Globus pallidus (tissue), 1 donor: ENCODE measurements at places on chromosomes 3 and 15.

GRCh38 chr15:76972389-76973361, 22.3 kb upstream of the PSTPIP1 start:
- DNase-seq, result no peak

- no peak for DNase-seq
Observed at GRCh38 chr15:50904211-50904610, 4.3 kb upstream of the AP4E1 start.

DNA sequence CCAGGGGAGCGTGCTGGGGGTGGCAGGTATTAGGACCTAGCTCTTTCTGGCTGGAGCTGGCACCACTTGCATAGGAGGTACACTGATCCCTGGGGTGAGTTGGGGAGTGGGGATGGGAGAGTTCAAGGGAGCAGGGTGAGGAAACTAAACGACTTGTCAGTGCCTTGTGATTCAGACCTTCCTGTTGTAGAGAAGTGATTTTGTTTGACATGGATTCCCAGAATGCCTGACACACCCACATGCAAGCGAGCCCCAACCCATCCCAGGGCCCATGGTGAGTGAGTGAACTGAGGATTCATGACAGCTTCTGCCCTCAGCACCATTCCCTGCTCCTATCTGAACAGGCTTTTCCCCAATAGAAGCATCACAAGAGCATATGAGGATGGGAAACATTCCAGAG, 15.6 kb upstream of the UBE2Q2 start:
- no peak for DNase-seq

- no peak for DNase-seq
Observed at GRCh38 chr15:70050970-70051369, 46.7 kb downstream of the TLE3 start.

DNA sequence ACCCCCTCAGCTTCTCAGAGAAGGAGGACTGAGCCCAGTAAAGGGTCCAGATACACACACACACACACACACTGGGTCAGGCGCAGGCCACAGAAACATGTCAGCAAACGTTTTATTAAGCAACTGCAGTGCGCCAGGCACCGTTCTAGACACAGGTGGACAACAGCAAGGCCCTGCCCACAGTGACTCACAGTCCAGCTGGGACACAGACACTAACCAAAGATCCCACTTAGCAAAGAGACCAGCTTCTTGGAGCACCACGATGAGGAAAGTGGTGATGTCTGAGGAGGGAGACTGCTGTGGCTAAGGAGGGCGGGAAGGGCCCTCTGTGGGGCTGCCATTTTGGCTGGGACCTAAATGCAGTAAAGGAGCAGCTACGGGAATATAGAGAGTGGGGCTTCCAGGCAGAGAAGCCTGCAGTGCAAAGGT, 2.8 kb upstream of the VILL start:
- DNase-seq, result no peak

DNA sequence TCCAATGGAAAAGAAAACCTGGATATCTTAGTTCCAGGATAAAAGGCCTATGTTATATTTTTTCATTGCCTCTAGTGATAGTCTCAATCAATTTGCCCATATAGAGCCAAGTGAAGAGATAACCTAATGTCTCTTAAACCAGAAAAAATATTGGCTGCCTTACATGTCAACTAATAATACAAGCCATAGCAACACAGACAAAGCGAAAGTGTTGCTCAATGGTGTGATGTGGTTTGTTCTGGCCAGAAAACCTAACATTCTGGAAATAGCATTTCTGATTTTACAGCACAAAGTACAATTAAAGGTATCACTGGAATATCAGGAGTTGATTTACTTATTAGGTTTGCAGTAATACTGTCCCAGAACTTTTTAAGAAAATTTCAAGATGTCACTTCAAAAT, 101.5 kb downstream of the ATP8B4 start:
- DNase-seq, result no peak

- DNase-seq, result no peak
Observed at GRCh38 chr3:155252021-155252420, 41.5 kb downstream of the STRIT1 start.

GRCh38 chr3:38969317-38970235, 82.2 kb downstream of the SCN11A start:
- DNase-seq, result no peak

DNA sequence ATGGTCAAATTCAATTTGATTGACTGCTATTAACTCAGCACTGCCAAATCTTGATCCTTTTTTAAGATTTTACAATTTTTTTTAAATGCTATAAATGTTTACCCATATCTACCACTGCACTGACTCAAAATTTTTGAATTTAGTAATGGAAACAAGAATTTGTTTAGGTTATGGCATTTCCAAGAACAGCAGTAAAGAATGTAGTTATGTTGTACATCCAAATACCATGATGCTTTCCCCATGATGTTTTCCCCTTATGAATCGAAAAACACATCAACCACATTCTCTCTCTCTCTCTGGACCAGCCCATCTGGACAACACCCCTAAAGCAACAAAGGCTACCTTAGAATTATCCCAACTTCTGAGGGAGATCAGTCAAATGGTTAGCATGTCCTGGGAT, 14.2 kb downstream of the CHRM5 start:
- DNase-seq, result no peak

DNA sequence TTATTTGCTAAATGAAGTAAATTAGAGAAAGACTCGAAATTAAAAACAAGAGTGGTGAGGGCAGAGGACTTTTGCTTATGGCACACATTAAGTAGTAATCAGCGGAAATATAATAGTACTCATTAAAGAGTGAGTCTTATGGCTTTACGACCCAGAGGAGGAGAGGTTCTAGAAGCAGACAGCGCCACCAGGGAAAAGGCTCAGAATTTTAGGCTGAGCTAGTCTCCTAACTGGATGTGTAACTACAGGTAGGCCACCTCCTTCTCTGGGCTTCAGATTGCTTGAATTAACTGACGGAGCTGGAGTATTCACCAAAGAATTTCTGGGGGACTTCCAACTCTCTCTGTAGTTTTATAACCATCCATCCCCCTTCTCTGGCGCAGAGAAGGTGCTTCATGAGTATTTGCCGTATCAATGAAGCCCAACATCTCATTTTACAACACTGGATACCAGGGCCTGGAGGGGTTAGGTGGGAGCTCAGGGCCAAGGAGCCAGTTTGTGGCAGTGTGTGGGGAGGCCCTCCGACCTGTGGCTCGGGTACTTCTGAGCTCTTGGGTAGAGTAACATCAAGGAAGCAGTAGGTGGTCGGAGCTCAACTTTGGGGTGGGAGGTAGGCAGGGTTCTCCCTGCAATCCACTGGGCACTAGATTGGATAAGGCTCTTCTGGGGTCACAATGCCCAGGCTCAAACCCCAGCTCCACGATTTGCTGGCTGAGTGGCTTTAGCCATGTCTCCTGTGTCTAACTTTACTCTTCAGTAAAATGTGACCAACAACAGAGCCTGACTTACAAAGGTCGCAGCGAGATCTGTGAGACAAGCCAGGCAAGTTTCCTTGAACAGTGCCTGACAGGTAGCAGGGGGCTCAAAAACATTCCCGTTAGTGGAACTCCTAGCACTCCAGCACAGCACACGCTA, 1.1 kb downstream of the CHCHD4 start:
- no peak for DNase-seq

GRCh38 chr15:90425726-90426346, 37.8 kb downstream of the IQGAP1 start:
- DNase-seq, result peak; percentile 66

DNA sequence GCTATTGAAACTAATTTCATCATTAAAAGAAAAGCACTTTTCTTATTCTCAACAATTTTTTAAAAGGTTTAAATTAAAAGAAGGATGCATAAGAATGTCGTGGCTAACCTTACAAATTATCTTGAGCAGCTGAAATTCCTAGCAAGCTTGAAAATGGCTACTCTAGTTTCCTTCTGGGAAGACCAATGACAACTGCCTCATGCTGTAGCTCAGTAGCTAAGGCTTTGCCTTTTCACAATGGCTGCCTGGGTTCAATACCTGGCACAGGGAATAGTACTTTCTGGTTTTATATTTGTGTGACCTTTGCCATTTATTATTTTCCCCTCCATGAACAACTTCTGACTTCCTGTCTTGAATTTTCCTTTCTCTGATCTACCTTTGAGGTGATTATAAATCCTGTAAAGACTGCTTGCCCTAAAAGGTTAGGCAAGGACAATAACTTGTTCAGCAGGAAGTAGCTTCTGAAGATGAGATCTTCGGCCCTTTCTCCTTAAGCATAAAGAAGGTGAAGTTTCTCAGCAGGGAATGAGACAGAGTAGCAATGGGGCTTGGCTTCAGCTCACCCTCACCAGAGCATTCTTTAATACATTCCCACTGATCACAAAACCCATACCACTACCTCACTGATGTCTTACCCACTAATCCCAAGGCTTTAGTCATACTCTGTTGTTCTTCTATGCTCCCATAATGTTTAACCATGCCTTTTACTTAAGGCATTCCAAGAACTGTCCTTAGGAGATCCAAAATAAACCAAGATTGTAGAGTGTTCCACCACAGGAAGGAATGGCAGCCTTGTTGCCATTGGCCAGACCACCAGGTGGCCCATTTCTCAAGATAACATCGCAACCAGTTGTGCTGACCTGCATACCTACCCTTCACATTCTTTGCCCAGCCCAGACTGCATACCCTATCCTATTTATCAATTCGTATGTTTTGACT, 276.8 kb downstream of the ULK4 start:
- no peak for DNase-seq

GRCh38 chr3:11956781-11957180, 47.4 kb upstream of the SYN2 start:
- no peak for DNase-seq

DNA sequence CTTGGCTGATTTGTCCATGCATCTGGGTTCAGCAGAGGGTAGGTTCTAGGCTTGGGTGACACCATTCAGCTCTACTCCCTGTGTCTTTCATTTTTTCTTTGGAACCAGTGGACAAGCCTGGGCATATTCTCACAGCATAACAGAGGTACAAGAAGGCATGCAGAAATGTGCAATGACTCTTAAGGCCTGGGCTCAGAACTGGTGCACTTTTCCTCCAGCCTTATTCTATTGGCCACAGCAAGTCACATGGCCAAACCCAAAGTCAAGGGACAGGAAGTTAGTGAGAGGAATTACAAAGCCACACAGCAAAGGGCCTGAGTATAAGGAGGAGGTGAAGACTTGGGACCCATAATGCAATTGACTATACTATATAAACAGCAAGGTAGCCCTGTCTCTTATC, 200.9 kb upstream of the CTDSPL start:
- no peak for DNase-seq

GRCh38 chr15:28269097-28269496, 52.9 kb downstream of the HERC2 start:
- no peak for DNase-seq

DNA sequence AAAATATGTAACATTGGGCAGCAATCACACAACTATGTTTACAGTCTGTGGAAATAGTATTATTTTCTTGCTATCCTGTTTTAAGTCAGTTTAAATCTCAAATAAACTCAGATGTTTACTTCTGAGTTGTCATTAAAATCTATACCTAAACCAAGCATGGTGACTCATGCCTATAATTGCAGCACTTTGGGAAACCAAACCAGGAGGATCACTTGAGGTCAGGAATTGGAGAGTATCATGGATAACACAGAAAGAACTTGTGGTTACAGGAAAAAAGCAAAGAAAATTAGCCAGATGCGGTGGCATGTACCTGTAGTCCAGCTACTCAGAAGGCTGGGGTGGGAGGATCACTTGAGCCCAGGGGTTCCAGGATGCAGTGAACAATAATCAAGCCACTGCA, 631.6 kb upstream of the EPHA6 start:
- no peak for DNase-seq

DNA sequence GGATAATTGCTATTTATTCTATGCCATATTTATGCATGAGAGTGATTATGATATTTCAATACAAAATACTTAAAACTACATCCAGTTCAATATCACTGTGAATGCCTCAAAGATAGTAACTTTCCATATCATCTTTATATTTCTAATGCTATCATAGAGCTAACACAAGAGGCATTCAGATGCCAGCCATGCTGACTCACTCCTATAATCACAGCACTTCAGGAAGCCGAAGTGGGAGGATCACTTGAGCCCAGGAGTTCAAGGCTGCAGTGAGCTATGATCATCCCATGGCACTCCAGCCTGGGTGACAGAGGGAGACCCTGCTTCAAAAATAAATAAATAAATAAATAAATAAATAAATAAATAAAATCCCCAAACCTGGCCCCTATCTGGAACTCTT, 498.7 kb downstream of the EPHA3 start:
- no peak for DNase-seq

DNA sequence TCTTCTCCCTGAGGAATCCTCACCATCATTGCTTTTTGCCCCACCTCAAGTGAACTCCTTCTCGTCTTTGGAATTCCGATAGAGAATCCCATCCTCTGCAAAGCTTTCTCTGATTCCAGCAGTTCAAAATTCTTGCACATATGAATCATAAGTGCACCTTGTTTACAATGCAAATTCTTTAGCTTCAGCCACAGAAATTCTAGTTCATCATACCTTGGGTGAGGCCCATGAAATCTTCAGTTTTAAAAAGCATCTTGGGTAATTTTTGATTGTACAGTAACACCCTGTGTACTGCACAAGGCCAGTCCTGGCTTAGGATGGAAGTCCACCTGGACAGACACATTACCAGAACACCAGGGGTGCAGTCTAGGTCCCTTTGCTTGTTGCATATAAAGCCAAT, 30.8 kb downstream of the MDFIC2 start:
- DNase-seq, result no peak

DNA sequence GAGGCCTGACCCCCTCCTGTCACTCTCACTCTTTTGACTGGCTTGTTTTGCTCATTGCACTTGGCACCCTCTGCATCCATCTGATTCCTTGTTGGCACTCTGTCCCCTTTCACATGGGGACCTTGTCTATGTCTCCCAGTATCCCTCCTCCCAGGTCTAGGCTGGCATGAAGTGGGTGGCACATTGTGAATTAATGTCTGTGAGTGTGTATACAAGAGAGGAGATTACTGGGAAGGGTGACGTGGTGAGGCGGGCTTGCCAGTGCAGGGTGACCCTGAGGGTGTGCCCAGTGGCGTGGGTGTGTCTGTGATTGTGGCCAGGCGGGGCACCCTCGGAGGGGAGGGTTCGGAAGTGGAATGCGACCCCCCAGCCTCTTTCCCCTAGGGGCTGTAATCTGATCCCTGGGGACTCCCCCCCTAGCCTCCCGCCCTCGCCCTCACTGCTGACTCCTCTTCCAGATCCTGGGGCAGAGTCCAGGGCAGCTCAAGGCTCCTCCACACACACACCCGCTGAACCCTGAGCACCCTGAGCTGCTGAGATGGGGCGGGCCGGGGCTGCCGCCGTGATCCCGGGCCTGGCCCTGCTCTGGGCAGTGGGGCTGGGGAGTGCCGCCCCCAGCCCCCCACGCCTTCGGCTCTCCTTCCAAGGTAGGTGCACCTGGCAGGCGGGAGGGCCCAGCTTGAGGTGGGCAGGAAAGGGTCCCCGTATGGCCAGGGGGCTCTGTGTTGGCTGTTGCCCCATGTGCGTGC, at the start of gene SEMA3B:
TSS of gene SEMA3B (plus strand) at position 445 of the 749 bp plus-strand sequence. CDS start at position 539, 94 bp downstream.
- no peak for DNase-seq

- no peak for DNase-seq
Observed at GRCh38 chr3:184820525-184820924, 8.6 kb downstream of the VPS8 start.

DNA sequence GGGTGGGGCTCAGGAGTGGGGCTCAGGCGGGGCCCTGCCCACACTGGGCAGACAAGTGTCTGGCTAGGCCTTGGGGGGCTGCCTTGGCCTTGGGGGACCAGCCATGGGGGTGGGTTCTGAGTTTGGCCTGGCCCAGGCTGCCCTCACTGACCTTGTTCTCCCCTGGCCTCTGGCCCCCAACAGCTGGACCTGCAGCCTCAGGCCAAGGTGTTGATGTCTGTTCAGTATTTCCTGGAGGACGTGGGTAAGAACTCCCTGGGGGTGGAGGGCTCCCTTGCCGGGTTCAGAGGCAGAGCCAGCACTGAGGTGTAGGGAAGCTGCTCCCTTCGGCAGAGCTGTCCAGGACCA, 20.0 kb downstream of the PRKCD start:
- no peak for DNase-seq

- DNase-seq, result no peak
Observed at GRCh38 chr3:170670504-170670903, 84.6 kb upstream of the SLC7A14 start.
